ENCODE measurements at places on chromosomes 5 and 9.

DNA sequence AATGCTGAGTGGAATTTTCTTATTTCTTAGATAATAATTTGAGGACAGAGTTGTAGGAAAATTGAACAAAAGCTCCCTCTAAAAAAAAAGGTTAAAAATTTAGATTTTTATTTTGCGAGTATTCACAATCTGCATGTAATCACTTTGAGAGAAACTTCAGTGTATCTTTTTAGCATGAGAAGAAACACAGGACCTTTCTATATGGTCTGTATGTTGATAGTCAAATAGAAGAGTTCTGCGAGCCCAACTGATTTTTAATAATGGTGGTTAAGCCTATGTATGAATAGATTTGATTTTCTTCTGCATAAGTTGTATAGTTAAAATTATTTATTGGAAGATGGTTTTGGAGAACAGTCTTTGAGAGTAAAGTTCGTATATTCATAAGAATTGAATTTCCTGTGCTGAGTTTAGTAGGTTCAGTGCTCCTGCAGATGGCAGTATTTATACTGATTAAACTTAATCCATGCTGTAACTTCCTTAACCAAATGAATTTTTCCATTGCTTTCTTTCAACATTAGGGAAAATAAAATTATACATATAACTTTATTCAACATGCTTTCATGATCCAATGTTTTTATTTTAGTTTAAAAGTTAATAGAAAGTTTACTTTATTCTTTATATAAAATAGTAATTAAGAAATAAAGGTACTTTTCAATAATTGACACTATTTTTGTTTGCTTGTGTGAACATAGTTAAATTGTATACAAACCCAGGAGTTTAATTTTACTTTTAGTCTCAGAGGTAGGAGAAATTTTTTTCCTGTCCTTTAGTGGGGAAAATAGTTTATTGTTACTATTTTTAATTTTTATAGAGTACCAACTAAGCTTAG is 19.6 kb downstream of the TCERG1 start:
- DNase-seq: no peak

DNA sequence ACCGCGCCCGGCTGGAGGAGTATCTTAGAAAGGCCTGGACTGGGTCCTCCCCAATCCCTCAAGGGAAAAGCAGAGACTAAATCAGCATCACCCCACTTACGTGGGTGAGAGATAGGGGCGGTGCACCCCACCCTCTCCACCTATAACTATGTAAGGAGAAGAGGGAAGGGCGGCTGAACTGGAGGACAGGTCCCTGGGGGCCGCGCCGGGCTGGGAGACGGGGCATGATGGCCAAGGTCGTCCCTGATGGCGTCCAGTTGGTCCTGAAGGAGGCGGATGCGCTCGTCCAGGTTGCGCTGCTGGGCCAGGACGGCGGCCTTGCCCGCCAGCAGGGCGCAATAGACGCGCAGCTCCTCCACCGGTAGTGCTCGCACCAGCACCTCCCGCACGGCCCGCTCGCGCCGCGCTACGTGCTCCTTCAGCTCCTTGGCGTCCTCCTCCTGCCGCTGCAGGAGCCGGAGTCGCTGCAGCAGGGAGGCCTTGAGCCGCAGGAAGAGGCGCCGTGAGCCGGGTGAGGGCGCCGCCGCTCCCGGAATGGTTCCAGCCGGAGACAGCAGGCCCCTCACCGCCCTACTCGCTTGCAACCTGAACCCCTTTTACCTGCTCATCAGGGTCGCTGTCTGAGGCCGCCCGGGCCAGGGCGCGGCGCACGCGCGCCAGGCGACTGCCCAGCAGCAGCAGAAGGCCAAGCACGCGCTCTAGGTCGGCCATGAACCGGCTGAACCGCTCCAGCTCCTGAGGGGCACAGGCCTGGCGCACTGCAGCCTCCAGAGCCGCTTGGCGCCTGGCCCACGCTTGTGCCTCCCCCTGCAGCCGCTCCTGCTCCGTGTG is 7.6 kb downstream of the SHROOM1 start:
- DNase-seq: no peak

DNA sequence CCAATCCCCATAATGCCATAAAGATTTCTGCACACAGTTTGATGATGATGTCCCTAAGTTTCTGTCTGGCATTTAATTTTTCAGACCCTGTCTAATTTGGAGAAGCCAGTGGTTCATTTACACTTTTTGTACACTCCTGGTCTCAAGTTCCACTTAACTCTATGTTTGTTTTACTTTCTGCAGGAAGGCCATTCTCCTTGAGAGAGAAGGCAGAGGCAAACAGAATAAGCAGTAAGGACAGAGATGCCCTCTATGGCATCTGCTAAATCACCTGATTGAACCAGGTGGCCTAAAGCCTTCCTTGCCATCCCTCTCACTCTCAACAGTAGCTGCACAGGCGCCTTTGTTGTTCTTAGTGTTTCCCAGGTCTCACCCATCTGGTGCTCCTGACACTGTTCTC is 86.1 kb upstream of the LRRTM2 start:
- DNase-seq: no peak

DNA sequence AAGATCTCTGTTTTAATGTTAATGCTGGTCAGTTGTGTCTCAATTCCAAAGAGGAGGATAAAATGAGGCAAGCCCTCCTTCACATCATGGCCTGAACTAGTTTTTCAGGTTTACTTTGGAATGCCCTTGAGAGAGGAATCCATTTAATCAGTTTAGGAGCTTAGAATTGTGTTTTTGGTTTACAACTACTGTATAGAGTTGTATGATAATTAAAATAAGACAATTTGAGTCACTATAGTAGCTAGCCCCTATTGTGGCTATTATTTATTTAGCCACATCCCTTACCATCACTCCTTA is 107.8 kb upstream of the PRLR start:
- DNase-seq: no peak

Measured in hematopoietic multipotent progenitor cell treated with erythropoietin and hydrocortisone succinate and interleukin-3 and kit ligand, for 15 days (in vitro differentiated cells).